ENCODE measurements at places on chromosomes 16 and 17.

DNA sequence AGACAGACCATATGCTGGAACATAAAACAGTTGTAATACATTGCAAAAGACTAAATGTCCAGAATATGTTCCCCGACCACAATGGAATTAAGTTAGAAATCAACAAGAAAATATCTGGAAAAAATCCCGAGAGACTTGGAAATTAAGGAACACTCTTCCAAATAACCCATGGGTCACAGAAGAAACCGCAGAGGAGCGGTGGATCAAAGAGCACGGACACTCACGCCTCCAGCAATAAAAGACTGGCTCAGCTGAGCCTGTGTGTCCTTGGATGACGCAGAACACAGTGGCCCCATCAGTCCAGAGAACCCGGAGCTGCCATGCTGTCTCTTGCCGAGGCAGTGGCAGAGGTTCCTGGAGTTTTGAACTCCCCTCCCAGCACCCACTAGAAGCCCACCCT, 30.9 kb upstream of the FOXF1 start:
- no peak for DNase-seq

DNA sequence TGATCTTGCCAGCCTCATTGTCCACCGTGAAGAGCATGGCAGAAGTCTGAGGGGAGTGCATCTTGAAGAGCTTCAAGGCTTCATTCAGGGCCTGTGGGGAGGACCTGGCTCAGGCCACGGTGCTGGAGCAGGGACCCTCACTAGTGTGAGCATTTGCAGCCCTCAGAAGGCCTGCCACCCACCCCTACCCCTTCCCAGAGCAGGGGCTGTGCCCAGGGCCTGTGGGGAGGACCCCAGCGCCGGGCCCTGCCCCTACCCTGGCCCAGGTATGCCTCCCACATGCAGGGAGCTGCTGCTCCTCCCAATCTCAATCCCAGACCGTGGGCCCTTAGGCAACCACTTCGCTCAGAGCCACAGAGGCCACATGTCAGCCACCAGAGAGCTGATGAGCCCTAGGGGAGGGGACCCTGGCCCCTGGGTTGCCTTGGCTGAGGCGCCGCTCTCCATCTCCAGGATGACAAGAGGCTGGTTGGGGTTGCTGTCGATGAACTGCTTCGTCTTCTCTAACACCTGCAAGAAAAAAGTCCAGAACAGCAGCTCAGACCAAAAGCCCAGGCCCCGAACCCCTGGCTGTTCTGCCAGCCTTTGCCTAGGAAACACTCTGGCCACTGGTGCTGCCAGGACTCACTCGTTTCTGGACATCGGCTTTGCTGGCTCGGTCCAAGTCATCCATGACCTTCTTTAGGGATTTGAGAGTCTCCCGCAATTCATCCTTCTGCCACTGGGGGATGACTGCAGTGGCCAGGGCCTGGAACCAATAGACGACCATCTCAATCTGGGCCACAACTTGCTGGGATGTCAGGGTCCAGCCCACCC, 1.8 kb upstream of the EXOSC6 start:
- DNase-seq, result no peak

GRCh38 chr17:7560172-7561027, 1.3 kb upstream of the SENP3 start:
- DNase-seq, result no peak

DNA sequence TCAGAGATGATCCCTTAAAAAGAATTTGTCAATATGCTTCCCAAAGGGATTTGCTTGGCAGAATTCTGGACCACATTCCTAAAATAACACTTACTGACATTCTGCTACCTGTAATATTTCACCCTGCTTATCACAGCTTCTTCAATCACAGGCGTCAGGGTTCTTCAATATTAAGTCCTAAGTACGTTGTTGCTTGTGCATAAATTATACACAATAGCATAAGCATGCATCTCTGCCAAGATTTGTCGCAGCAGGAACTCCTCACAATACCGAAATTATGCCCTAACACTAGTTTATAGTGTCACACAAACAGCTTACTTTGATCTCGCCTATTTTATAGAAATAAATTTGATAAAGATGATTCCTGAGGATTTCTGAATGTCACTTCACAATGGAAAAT, 48.9 kb downstream of the UBE2G1 start:
- DNase-seq, result no peak

DNA sequence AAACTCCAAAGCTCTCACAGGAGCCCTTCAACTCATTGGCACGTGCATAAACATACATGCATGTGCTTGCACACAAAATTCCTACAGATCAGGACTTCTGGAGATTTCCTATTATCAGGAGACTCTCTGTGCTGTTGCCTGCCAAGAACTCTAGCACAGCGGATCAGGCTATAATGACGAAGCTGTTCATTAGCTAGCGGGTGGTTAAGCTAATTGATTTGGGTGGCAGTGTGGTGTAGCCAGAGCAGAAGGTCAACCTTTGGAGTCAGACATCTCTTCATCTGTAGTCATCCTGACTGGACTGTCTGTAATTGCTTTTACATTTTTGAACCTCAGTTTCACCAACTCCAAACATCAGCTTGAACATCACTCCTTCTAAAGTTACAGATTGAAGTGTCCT, 69.0 kb downstream of the KIF2B start:
- no peak for DNase-seq

DNA sequence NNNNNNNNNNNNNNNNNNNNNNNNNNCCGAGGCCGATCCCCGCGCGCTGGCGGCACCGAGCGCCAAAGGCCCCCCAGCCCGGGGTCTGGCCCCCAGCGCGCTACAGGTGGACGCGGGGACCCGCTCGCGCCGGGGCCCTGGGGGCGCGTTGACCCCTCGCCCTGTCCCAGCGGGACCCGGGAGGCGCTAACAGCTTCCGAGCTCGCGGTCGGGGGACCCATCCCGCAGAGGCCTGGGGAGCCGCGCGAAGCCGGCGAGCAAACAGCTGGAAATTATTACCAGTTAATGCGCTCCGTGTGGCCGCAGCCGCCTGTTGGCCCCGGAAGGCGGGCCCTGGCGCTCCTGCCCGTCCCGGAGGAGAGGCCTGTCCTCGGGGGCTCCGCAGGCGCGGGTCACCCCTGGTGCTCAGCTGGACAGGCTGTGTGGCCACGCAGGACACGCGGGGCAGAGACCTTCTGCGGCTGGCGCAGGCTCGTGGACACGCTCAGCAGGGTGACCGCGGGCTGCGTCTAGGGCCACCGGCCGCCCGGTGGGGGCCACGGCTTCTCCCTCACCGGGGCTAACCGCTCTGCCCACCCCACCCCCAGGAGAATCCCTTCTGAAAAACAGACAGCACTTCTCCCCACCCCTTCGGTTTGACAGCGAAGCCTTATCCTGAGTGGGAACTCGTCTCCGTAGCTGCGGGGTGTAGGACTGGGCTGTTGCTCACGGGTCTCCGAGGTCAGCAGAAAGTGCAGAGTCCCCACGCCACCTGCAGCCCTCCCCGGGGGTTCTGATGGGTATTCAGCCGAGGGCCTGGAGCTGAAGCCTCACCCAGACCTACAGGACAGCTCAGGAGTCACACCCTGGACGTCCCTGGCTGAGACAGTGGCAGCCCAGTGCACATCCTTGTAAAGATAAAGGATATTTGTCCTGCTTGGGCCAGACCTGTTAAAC, 138.7 kb upstream of the RPH3AL start:
- no peak for DNase-seq

GRCh38 chr17:57562184-57562698, 182.9 kb downstream of the CCDC182 start:
- DNase-seq, result no peak

DNA sequence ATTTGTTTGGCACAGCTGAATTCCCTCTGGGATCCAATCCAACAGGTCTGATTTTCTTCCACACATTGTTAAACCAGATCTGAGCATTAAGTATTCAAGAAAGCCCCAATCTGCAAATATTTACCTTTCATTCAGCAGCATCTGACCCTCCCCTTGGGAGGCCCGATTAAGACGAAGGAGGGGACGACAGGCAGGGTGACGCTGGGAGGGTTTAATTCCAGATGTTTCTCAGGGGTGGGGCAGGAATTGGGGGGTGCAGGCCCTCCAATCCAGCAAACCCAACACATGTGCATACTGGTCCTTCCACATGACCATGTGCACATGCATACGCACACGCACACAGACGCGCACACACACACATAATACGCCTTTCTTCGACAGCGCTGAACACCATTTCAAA, 240.5 kb downstream of the GSG1L start:
- no peak for DNase-seq

DNA sequence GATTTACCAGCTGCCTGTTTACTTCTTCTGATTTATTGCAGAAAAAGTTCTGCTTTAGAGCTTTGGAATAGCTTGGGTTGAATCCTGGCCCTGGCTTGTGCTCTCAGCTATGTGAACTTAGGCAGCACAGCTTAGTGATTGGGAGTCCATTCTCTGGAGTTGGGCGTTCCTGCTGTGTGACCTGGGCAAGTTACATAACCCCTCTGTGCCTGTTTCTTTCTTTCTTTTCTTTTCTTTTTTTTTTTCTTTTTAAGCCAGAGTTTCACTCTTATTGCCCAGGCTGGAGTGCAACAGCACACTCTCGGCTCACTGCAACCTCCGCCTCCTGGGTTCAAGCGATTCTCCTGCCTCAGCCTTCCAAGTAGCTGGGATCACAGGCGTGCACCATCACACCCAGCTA, 51.5 kb upstream of the AQP8 start:
- no peak for DNase-seq
